Fibroblast of lung (primary cell): ENCODE measurements at places on chromosomes 3 and 15. TPM values are rescaled to one million over a fixed set of nuclear protein-coding genes. Genes with fewer than 3 reads are reported as not detected.

GRCh38 chr15:85379403-85380131, 836 bp upstream of the AKAP13 start:
- no peak for DNase-seq

Gene DUOX1
- total RNA-seq, result not detected in 2 replicates

DNA sequence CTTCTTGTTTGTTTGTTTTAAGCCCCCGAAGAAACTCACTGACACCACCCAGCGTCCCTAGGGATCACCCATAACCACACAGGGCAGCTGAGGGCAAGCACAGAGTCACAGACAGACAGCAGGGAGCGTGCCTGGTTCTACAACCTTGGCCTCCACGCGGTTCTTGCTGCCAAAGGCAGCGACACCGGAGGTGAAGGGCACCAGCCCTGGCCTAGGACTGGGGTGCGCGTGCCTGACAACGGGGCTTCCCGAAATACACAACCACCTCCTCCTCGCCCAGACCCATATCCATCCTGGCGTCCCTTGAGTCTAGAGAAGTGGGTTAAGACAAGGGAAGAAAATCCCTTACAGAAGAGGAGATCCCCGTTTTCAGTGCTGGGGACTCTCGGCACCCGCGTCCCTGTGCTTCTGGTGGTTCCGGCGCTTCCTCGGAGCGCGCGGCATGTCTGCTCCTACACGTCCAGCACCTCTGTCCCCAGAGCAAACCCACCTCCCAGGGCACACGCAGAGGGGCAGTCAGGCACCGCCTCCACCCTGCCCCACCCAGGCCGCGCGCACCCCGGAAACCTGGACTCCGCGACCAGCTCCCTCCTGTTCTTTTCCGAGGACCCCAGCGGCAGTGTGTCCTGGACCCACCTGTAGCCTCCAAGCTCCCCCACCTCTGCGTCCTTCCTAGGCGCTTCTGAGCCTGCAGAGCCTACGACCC, 911 bp downstream of the RFTN1 start:
- no peak for DNase-seq

DNA sequence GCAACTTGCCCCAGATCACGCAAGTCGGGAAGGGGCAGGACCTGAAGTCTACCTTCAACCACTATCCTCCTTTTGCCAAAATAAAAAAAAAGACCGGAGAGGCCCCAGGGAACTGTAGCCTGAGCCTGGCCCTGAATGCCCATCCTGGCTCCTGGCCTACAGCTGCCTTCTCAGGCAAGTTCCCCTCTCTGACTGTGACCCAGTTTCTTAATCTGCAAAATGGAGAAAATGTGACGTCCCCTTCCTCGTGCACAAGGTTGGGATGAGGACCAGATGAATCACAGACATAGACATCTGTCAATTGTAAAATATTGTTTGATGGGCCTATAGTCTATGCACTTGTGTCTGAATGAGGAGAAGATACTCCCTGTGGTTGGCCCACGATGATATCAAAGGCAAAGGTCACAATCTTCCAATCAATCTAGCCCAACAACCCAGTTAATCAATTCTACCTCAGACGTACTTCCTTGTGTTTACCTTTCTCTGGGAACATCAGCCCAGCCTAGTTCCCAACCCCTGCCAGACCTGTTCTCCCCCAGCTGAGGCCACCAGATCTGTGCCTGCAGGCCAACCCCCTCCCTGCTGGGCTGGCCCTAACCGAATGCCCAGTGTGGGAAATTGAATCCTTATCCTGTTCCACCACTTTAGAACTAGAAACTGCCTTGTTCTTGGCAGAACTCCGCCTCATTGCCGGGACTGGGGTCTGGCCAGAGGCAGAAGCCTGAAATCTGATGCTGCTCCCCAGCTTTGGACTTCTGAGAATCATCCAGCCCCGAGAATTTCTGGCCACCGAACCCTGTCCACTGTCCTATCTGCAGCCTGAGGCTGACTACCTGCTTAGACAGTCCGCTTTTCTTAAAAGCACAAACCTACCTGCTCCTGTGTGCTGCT, 101.8 kb upstream of the LIPC start:
- no peak for DNase-seq

DNA sequence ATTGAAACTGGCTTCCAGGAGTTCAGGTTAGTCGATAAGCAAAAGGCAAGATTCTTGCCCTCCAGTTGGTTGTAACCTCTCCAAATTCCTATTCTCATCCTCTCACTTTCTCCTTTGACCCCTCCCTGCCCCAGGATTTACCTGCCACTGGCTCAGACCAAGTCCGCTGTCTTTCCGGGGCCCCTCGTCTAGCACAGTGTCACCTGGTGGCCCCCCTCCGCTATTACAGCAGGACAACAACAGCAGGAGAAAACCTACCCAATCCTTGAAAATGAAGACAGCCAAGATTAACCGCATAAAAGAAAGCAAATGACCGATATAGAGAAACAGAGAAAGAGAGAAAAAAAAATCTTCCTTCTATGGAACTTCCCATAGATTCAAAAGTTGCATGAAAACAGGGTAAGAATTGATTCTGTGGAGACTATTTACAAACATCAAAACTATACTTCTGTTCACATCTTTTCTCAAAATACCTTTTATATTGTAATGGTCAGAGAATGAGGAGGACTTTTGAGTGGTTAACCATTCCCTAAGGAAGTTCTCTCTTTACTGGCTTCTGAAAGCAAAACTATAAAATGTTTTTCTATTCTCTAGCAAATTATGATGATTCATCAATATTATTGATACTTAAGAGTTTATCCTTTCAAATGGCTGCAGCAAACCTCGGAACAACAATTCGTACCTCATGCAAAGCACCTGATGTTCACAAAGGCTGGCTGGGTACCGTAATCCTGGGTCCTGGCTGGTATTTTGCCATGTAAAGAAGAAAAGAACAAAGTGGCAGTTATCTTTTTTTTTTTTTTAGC, 10.0 kb upstream of the ST8SIA2 start:
- DNase-seq, result no peak
